NCI-H1694 (cell line): ENCODE measurements at places on chromosomes 2 and 18.

DNA sequence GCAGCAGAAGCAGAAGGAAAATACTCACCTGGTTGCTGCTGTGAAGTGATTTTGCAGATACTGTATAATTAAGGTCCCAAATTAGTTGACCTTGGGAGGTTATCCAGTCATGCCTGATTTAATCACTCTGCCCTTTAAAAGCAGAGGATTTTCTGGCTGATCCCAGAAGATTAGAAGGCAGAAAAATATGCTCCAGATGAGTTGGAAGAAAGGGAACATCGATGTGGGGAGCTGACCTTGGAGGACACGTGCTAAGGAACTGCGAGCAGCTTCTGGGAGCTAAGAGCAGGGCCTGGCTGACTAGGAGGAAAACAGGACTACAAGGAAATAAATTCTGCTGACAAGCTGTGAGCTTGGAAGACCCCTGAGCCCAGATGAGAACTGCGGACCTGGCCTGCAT, 13.3 kb upstream of the DYM start:
- DNase-seq: no peak

DNA sequence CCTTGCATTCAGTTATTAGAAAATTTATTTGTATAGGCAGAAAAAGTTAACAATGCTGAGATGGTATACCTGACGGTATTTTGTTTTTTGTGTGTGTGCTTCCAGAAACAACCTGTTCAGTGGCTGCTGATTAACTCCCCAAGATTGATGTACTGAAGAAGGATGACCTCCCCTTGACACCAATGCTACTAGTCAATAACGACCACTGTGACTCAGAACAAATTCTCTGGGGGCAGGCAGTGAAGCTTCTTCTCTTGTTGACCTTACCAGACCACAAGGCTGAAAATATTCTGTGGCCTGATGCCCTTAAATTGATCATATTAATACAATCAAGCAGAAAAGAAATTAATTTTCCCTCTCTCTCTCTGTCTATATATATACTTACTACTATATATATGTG, 1182.9 kb upstream of the CRIM1 start:
- DNase-seq: no peak

- no peak for DNase-seq
Measured at GRCh38 chr2:193556766-193557470, 1362.2 kb upstream of the TMEFF2 start.

DNA sequence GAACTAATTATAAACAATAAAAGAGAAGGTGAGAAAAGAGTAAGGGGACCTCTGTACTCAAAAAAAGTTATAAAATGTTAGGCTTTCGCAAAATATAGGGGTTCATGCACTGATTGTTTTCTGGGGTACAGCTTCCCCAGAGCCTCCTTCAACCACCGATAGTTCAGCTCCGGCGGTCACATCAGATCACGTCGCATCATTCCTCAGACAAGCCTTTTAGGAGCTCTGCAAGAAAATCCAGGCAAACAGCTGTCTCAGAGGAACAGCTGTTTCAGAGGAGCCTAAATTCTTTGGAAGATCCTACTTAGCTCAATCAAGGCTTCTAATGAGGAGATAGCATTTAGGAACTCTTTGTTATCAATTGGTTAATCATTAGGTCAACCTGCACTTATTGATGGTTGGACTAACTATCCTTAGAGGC, 78.7 kb downstream of the MYCN start:
- no peak for DNase-seq

DNA sequence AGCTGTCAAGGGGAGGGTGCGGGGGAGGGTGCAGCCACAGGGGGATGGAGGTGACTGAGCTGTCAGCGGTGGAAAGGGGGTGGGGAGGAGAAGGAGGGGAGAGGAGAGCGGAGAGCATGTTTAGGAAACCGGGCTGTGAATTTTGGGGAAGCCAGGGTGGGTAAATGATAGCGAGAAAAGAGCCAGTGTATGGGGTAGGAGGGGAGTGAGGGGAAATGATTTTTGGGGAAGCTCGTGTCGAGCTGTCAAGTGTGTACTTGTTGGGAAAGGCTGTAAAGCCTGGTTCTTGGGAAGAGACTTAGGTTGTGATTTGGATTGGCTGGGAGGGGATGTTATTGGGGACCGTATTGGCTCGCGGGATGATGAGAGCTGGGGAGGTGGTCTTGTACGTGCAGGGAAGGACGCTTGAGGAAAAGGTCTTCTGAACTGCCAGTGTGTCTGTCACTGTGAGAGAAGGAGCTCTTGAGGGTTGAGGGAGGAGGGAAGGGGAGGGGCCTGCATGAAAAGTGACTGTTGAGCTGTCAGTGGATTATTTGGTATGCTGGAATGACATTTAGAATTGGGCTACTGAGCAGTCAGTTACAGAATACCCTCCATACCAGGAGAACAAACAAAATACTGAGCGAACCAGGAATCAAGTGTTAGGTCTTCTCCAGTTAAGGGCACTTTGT, 1.0 kb downstream of the UBR3 start:
- no peak for DNase-seq
